HS-5 (cell line): ENCODE measurements at places on chromosomes 11 and 22.
A peak's percentile ranks its signal among the peaks of the same experiment; 100 is the strongest.

- DNase-seq = peak; percentile 52
These were observed 12.8 kb upstream of the CLPB start for GRCh38 chr11:72446929-72447769.

DNA sequence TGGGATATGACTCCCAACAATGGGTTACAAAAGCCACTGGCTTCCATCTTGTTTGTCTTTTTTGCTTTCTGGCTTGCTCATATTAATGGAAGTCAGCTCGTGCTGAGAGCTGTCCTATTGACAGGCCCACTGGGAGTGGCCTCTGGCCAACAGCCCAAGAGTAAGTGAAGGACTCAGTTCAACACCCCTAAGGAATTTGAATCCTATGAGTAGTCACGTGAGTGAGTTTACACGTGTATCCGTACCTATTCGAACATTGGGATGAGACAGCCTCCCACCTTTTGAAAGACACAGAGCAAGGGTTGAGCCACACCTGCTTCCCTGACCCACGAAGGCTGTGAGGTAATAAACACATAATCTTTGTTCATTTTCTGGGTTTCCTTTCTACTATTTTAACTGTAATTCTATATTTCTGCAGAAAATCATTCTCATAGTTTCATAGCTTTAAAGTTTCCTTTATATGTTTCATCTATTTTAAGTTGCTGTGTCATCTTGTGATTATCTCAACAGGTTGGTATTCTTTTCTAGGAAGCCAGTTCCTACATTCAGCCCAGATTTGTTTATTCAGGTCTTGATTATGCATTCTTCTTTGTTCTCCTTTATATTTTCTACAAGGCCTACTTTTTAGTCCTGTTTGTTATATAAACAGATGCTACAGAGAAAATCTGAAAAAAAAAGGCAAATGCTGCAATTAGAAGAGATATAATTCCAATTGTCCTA lies 802.3 kb downstream of the CNTN5 start:
- DNase-seq = no peak

- no peak for DNase-seq
These were observed 10.7 kb upstream of the LRRC10B start for GRCh38 chr11:61497876-61498275.

GRCh38 chr11:33860926-33861325 lies 30.9 kb downstream of the LMO2 start:
- DNase-seq = no peak

DNA sequence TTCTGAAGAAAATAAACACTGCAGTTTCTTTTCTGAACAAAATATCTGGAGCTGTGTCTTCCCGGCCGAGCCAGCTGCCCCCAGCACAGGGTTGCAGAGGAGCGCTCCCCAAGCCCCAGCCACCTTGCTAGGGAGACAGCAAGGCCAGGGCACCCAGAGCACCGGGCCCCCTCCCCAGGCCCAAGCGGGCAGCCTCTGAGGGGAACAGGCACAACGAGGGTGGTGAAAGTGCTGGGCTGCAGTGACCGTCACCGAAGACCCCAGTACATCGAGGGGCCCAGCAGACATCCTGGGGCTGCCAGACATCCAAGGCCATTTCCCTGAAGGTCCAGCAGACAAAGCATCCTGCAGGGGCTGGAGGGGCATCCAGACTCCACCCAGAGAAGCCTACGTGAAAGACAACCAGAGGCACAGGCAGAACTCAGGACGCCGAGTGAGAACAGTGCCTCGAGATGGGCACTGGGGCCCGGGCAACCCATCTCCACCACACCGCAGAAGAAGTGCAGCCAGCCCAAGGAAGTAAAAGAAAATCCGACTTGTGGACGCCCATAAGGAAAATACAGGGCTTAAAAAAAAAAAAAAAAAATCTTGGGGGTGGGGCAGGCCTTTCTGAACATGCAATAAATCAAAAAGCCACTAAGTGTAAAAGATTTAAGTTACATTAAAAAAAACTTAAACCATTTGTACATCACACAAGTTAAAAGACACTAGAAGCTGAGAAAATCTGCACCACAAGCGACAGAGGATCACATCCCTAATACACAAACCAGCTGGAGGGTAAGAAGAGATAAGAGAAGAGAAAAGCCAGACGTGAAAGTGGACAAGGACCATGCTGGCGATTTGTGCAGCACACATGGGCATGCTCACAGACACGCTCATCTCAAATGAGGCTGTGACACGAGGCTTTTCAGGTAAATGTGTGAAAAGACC lies 36.0 kb upstream of the COMT start:
- no peak for DNase-seq

GRCh38 chr22:23580576-23581259 lies 628 bp upstream of the IGLL1 start:
- no peak for DNase-seq

GRCh38 chr22:17864398-17865182 lies 90.3 kb upstream of the BID start:
- no peak for DNase-seq

- no peak for DNase-seq
These were observed 1.5 kb downstream of the VPREB3 start for GRCh38 chr22:23752750-23753149.
